ENCODE measurements at places on chromosomes 3 and 15.

- no peak for DNase-seq
Measured at GRCh38 chr15:77457905-77458265, 37.2 kb downstream of the HMG20A start.

GRCh38 chr3:108509263-108509662 lies 1.1 kb downstream of the MYH15 start:
- no peak for DNase-seq

GRCh38 chr3:34408088-34408487 lies 609.7 kb downstream of the PDCD6IP start:
- no peak for DNase-seq

GRCh38 chr3:38097446-38098375 lies 39.2 kb downstream of the ACAA1 start:
- peak; percentile 85 for DNase-seq

- DNase-seq = no peak
Measured at GRCh38 chr3:186974824-186975313, 44.5 kb downstream of the ST6GAL1 start.

- no peak for DNase-seq
Measured at GRCh38 chr3:53158765-53159155, 2.2 kb upstream of the PRKCD start.

GRCh38 chr15:55786341-55786740 lies 43.4 kb upstream of the PRTG start:
- DNase-seq = no peak

- no peak for DNase-seq
Measured at GRCh38 chr3:194631696-194632095, 1.5 kb downstream of the TMEM44 start.

DNA sequence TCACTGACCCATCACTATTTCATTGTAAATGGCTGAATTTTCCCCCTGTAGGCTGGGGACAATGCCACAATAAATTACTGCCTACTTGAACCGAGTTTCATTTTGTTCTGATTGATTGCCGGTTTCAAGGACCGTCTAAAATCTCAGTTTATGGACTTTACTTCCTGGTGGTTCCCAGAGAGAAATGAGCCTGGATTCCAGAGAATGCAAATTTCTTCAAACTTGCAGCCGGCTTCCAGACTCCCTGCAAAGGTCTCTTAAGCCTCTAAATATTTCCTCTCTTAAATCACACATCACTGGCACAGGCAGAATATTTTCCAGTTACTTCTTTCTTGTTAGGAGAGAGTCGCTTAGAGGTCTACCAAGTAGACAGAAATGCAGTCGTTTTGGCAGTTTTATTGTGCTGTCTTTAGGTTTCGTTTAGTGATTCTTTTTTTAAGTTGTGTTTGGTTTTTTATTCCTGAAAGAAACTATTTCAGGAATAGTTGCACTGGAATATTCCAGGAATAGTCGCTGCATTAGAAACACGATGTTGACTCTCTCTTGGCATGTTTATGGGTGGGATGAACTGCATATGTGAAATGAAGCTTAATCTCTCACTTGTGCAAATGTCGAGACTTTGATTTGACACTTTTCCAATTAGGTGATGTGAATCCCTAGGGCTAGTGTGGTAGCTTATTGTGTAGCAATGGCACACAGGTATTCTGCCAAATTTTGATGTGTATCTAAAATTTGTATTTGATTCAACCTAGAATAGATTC lies 284.1 kb upstream of the NR2E3 start:
- no peak for DNase-seq

- DNase-seq = no peak
Measured at GRCh38 chr3:50323092-50323600, 601 bp upstream of the HYAL2 start.

GRCh38 chr3:107611775-107612469 lies 89.2 kb downstream of the BBX start:
- no peak for DNase-seq

GRCh38 chr3:15936312-15936711 lies 138.5 kb upstream of the ANKRD28 start:
- DNase-seq = no peak

- DNase-seq = no peak
Measured at GRCh38 chr3:171186817-171187500, 160.4 kb upstream of the SLC2A2 start.

DNA sequence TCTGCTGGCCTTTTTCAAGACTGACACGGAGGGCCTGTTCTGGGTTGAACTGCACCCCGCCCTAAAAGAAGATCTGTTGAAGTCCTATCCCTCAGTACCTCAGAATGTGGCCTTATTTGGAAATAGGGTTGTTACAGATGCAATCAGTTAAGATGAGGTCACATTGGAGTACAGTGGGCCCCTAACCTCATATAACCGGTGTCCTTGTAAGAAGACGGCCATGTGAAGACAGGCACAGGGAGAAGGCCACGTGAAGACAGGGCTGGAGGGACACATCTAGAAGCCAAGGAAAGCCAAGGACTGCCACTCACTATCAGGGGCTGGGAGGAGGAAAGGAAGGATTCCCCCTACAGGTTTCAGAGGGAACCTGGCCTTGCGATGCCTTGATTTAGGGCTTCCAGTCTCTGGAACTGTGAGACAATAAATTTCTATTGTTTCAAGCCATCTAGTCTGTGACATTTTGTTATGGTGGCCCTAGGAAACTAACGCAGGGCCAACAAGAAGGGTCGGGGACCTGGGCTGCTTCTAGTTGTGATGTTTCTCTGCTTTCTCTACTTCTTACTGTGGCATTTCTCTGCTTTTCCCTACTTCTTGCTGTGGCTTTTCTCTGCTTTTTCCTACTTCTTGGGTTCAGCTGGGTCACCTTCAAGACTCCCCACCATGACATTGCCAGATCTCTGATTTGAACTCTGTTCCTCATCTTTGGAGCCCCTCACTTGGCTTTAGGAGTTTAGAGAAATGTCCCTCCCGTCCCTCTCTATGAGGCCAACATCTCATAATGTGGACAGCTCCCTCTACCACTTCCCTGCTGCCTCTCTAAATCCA lies 4.8 kb upstream of the CCDC174 start:
- no peak for DNase-seq

DNA sequence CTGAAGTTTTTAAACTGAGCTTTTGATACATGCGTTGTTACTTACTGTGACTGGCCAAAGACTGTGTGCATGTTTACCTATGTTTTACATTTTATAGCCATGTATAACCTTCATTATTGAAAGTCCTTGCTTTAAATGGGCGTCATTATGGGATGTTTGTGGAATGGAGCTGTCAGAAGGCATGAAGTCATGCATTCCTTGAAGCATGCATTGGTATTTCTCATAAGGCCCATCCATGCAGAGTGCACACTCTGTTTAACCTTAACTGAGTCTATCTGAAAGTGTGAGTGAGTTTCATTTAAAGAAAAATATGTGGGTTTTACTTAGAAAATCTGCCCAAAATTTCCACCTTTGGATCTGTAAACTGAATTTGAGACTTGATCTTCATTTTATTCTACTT lies 51.1 kb downstream of the PSMD6 start:
- DNase-seq = no peak

GRCh38 chr3:59263152-59263551 lies 213.3 kb upstream of the CFAP20DC start:
- DNase-seq = no peak

DNA sequence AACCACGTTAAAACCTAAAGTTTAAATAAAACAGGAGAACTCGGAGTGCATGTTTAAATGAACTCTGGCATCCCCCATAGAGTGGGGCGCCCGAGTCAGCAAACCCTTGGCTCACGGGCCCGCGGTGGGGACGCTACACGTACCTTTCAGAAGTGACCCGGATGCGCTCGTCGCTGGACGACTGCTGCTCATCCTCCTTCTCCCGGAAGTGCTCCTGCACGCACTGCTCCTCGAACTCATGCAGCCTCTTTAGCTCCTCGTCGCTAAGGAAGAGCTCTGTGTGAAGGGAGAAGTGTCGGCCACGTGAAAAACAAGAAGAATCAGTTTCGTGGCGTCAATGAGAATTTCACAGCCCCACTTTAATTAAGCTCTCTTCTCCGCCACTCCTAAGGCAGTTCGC lies 34.6 kb upstream of the MTMR10 start:
- no peak for DNase-seq

GRCh38 chr15:49190586-49190985 lies 20.5 kb downstream of the GALK2 start:
- DNase-seq = no peak

DNA sequence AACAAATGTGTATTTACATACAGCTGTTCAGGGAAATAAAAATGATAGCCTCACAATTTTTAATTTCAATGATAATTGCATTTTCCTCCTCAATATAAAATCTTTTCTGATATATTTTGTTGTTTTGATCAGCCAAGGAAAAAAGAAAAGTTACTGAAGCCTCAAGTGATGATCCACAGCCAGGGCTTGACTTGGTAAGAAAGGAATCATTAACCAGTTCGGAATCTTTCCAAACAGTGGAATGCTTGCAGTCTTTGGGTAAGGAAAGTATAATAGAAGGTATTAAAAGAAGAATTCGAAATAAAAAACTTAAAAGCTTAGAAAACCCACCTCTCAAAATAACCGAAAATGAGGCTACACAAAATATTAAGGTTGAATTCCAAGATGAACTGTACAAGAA lies 1.0 kb downstream of the TOPAZ1 start:
- DNase-seq = no peak

- no peak for DNase-seq
Measured at GRCh38 chr15:68488966-68489365, 57.0 kb upstream of the ITGA11 start.

DNA sequence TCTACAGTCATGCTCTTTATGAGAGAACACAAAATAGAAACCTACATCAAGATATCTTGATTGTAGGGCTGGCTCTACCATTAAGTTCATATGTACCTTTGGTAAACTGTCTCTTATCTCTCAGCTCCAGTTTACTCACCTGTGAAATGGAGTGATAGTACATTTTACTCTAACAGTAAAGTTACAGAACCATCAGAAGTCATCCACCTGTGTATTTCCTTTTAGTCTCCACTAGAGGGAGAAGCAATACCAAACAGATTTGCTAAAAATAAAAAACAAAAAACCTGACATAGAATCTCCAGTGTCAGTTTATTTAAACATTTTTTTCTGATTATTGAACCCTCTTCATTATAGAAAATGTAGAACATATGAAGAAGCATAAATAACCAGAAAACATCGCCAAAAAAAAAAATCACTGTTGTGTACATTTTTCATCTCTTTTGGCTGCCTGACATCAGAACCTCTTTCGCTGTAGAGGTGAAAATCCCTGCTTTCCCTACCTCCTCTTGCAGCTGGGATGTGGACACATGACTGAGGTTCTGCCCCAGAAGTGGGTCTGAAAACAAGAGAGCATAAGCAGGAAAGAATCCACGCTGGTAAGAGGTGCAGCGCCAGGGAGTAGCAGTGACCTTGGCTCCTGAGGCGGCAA lies 48.7 kb upstream of the WDR72 start:
- no peak for DNase-seq

- DNase-seq = no peak
Measured at GRCh38 chr15:68819495-68820294, 1.0 kb downstream of the ANP32A start.

DNA sequence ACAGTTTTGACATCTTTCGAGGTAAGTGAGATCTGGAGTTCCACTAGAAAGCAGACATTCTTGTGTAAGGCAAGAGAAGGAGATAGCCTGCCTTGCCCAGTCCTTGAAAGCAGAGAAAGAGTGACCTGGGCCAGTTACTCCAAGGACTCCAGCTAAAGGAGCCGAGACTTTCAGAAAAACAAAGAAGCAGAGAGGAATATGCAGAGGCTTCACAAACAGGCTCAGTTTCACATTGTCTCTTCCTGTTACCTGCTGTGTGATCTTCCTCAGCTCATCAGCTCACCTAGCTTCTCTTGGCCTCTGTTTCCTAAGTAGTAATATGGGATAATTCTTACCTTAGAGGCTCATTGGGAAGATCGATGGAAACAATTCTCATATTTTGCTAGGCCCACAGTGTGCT lies 81.0 kb downstream of the CDC25A start:
- no peak for DNase-seq

GRCh38 chr15:100430411-100430810 lies 88.6 kb upstream of the ADAMTS17 start:
- DNase-seq = no peak

- DNase-seq = no peak
Measured at GRCh38 chr3:172201136-172201869, 161.9 kb downstream of the FNDC3B start.

DNA sequence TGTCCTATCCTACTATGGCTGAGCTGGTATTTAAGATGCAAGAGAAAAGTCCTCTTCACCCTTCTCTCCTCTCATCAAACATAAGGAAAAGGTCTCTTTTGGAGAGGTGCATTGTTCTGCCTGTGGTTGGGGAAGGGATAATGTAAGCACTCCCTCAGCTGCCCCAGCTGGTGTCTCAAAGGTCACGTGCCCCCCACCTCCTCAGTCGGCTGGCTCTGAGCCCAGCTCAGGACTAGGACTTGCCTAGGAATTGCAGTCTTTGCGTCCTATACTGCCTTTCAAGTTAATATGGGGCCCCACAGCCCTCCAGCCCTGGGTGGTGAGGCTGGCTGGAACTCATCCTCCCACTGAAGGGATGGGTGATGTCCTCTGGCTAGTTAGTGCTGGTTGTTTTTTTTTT lies 29.7 kb downstream of the OR4F15 start:
- DNase-seq = no peak

- peak; percentile 95 for DNase-seq
Measured at GRCh38 chr15:67521029-67521782, at the start of gene C15orf61. Gene C15orf61, plus strand, starts transcription at chr15:67521131. Its CDS starts 118 bp downstream, at chr15:67521249.

DNA sequence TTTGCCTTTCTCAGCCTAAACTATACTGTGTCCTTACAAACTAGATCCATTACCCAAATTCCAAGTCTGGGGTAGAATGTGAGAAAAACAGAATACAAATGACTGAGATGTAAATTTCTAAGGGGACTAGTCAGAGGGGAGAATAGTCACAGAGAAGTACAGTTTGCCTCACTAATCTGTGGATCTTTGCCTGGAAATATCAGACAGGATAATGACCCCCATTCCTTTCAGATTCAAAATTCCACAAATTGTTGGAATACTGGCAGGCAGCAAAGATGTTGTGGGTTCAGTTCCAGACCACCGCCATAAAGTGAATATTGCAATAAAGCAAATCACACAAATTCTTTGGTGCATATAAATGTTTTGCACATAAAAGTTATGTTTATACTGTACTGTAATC lies 762.8 kb upstream of the NR2F2 start:
- no peak for DNase-seq

GRCh38 chr15:45866616-45867015 lies 231.8 kb downstream of the SQOR start:
- DNase-seq = no peak

DNA sequence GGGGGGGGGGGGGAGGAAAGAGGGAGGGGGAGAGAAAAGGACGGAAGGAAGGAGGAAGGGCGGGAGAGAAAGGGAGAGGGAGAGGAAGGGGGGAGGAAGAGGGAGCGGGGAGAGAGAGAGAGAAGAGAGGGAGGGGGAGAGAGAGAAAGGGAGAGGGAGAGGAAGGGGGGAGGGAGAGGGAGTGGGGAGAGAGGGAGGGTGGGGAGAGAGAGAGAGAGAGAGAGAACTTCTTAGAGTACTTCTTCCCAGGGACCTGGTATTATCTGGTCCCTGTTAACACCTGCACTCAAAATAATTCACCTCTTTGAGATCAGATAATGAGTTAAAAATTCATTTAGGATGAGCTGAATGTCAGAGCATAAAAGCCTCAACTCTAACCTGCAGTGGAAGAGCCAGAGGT lies 1.1 kb downstream of the SEC13 start:
- no peak for DNase-seq

- DNase-seq = no peak
Measured at GRCh38 chr15:35013370-35013769, 25.3 kb upstream of the ZNF770 start.

- no peak for DNase-seq
Measured at GRCh38 chr3:50588759-50589433, 19.6 kb downstream of the HEMK1 start.

- DNase-seq = no peak
Measured at GRCh38 chr3:112572701-112573100, 10.9 kb downstream of the SLC35A5 start.
